ENCODE measurements at places on chromosomes 5 and 9.

DNA sequence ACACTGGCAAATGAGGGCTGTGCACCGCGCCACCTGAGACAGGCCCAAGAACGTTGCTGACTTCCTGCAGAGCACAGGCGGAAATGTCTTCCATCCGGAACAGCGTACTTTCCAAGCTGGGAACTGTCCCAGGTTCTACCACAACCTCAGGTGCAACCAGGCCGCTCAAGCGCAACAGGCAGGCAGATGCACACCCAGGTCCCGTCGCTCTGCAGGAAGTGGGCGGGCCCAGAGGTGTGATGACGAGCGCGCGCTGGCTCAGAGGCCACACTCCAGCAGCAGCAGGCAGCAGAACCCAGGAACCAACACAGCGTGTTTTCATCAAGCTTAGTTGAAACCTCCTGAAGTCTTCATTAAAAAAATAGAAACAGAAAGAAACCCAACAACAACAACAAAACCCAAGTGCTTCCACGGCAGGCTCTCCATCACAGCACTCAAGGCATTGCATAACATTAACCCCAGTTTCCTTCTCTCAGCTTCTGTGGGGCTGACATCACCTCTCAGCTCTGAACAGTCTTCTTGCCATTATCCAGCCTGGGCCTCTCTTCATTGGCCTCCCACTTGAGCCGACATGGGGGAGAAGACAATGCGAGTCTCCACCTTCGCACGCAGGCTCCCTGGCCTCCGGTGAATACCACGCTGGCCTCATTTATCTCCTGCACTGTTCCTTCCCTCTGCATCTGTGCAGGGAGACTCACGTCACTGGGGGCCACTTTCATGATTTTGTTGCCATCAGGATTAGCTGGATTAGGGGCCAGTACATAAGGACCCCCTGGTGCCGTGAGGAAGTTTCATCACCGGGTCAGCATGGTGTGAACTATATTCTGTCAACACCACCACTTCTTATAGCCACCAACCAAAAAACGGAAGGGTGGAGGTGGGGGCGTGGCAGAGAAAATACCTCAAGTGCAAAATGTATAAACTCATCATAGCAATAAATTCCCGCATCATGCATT, 22.1 kb downstream of the PTCH1 start:
- H3K36me3 ChIP-seq = no peaks in the 10 kb centered on the region

- H3K27me3 ChIP-seq = peaks cover 2% of the 10 kb centered on the region
- no peak for DNase-seq
- H3K36me3 ChIP-seq = no peaks in the 10 kb centered on the region
- H3K4me1 ChIP-seq = no peaks in the 10 kb centered on the region
Measured at GRCh38 chr5:16810208-16810854, 125.8 kb downstream of the MYO10 start.

- H3K4me3 ChIP-seq = no peak overlapping the region
- H3K4me1 ChIP-seq = peaks cover 8% of the 10 kb centered on the region
- no peaks in the 10 kb centered on the region for H3K36me3 ChIP-seq
- no peak overlapping the region for H3K27ac ChIP-seq
- H3K27me3 ChIP-seq = peaks cover 3% of the 10 kb centered on the region
- DNase-seq = no peak
Measured at GRCh38 chr5:60210810-60211209, 317.3 kb upstream of the PDE4D start.

- H3K4me1 ChIP-seq = no peaks in the 10 kb centered on the region
- no peak overlapping the region for H3K4me3 ChIP-seq
- DNase-seq = no peak
- no peaks in the 10 kb centered on the region for H3K27me3 ChIP-seq
- H3K27ac ChIP-seq = no peak overlapping the region
Measured at GRCh38 chr5:149195337-149195887, 54.1 kb downstream of the ABLIM3 start.

DNA sequence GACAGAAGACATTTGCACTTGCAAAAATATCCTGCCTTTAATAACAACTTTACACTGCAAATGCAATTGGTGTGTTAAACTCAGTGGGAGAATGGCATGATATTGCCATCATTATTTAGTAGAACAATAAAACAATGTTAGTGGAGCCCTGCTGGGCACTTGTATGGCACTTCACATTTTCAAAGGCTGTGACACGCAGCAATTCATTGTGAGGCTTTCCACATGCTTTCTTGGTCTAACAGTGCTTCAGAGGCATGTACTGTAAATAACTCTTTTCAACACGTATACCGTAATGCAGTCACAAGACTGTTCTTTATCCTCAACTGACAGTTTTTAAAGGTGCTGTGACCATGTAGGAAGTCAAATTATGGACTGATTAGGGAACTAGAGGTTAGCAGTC, 155.5 kb upstream of the EPB41L4A start:
- no peaks in the 10 kb centered on the region for H3K36me3 ChIP-seq
- DNase-seq = no peak
- no peaks in the 10 kb centered on the region for H3K4me1 ChIP-seq
- H3K27me3 ChIP-seq = peaks cover 8% of the 10 kb centered on the region
- no peak overlapping the region for H3K4me3 ChIP-seq

DNA sequence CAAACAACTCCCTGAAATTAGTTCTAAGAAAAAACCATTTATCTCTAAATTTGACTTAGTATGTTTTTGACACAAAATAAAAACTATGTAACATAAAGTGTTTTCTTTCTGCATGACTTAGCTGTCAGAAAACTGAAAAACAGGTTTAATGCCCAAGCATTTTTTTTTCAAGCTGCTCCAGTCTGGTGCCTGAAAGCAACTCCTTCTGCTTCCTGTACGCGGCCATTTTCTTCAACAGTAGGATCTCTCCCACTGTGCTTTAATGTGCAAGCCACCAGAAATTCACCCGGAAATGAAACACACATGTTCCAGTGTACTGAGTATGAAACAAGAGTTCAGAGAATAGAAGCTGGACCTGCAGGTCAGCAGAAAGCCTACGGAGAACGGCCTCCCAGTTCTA, 161.2 kb downstream of the MED27 start:
- no peak overlapping the region for H3K27ac ChIP-seq
- H3K36me3 ChIP-seq = no peaks in the 10 kb centered on the region
- no peaks in the 10 kb centered on the region for H3K27me3 ChIP-seq
- H3K4me1 ChIP-seq = peaks cover 25% of the 10 kb centered on the region
- DNase-seq = no peak
- H3K4me3 ChIP-seq = no peak overlapping the region

All from naive thymus-derived CD8-positive, alpha-beta T cell (primary cell).